ENCODE measurements at places on chromosomes 2 and 18.

- DNase-seq: no peak
Observed at GRCh38 chr18:36314754-36315153, 17.2 kb downstream of the FHOD3 start.

DNA sequence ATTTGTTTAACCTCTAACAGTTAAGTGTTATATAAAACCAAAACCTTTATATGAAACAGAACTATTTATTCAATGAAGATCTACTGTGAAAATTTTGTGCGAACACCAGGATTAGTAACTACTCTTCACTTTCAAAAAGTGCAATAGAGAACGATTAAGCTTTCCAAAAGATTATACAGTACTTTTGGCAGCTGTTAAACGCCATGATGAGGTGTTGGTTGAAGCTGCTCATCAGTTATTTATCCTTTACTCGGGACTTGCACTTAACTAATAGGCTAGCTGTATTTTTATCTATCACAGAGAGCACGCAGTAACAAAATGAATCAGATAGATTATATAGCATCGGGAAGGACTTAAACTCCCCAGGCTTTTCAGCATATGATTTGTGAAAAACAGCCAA lies 113.6 kb downstream of the GCA start:
- no peak for DNase-seq

GRCh38 chr2:54966165-54966832 lies 84.0 kb downstream of the RTN4 start:
- no peak for DNase-seq

DNA sequence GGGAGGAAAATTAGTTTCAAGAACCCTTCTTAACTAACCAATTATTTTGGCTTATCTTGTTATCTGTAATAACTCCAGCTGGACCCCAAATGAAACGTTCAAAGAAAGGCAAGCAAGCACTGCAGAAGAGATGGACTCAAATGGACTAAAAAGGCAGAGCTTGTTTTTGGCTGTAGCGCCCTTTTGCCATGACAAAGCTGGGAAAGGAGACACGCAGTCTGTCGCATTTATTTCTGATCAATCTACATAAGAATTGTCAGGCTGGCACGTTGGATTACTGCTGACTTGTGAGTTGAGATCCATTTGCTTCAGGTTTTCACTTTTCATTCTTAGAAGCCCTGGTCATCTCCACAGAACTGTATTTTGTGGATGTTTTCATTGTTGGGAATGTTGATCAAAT lies 402.9 kb downstream of the TMEM182 start:
- no peak for DNase-seq

- DNase-seq: no peak
Observed at GRCh38 chr2:88429929-88430328, 22.6 kb downstream of the FOXI3 start.

DNA sequence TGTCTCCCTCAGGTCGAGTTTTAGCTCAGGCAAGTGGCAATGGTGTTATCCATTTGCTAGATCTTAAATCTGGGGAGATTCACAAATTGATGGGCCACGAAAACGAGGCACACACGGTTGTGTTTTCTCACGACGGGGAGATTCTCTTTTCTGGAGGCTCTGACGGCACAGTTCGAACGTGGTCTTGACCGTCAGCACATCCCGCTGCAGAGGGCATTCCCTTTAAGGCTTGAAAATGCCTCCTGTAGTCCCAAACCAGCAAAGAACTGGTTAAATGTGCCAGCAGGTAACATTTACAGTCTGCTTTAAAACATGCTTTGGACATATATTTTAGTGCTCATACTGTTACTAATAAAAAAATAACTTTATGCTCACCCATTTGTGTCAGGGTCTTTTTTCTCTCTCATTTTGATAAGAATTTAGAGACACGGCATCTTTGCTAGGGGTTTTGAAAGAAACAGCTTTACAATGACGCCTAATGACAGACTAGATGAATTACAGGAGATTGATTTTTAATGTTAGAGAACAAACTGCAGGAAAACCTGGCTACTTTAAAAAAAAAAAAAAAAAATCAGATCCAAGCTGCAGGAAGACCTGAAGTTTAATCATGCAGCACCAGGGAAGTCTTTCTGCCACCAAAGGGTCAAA lies 602 bp upstream of the VWC2L start:
- DNase-seq: peak; percentile 67

GRCh38 chr18:76993573-76993972 lies 139.0 kb downstream of the MBP start:
- DNase-seq: no peak

DNA sequence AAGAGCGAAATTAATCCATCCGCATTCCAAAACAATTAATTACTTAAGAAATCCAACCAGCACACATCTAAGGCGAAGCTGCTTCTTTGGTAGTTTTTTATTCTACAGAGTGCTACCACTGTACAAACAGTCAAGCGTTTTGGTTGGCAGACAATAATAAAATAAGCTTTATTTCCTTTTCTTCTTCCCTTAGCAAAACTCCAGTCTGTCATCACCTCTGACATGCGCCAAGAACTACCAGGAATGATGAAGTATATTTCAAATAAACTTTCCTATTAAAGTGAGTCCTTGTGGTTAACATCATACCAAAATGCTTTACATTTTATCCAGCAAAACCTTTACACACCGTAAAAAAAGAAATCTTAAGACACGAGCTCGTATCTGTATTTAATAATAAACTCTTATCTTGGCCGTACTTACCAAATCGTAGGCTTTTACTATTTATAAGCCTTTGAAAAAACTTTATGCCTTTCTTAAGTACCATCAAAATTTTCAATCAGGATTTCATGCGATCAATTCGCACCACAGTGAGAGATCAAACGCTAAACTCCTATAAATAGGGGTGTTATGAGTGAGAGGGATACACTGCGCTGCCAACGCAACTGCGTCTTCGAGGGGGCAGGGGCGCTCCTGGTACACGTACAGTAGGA lies 1.3 kb downstream of the ATL2 start:
- no peak for DNase-seq

All from NCI-H446 treated with DMSO at 0.1 percent for 48 hours (cell line).